Activated CD4-positive, alpha-beta T cell treated with anti-CD3 and anti-CD28 coated beads for 24 hours (primary cell): ENCODE measurements at places on chromosomes 16 and 17.

DNA sequence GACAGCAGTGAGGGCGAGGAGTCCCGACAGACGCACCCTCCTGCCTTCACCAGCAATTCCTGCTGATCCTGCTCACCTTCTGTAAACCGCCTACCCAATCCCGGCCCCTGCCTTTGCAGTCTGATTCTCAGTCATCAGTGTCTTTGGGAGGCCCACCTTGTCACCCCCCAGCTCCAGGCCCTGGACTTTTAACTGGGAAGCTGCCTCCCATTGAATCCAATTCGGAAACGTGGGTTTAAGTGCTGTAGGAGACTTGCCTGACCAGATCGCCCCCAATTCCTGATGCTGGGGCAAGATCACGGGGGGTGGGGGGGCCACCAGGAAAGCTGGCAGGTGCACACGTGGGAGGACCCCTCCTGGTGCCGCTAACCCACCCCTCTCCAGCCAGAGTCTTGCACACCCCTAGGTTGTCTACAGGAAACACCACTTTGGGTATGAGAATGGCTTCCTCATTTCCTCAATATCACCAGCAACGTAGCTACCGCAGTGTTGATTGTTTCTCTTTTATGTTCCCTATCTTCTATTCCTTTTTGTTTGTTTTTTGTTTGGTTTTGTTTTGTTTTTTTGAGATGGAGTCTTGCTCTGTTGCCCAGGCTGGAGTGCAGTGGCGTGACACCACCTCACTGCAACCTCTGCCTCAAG, 46.6 kb upstream of the CMIP start:
- DNase-seq = no peak

DNA sequence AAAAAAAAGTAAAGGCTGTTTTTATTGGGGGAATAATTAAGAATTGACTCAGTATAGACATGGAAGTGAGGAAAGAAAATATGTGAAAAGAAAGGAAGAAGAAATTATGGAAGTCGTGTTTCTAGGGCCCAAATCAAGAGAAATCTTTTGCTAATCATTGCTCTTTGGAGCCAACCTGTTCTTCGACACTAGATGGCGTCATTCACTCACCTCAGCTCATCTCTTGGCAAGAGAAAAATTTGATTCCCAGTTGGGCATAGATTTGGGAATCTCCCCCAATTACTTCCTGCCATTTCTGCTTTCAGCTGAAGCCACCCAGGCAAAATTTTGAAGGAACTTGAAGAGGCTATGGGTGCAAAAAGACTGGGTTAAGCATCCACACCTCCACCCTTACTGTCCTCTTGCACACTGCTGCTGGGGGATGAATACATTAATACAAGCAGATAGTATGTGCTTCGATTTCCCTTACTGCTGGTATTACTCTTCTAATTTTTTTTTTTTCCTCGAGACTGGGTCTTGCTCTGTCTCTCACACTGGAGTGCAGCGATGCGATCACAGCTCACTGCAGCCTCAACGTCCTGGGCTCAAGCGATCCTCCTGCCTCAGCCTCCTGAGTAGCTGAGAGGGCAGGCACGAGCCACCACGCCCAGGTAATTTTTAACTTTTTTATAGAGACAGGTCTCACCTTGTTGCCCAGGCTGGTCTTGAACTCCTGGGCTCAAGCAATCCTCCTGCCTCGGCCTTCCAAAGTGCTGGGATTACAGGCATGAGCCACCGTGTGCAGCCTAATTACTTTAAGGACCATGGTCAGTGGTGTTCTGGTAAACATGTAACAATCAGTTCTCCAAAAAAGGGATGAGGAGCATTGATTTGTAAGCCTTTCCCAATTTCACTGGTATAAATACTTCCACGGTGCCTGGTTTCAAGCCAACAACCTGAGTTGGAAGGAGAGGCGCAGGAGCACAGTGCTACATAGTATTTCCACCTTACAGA, 13.5 kb downstream of the PSMD7 start:
- no peak for DNase-seq

DNA sequence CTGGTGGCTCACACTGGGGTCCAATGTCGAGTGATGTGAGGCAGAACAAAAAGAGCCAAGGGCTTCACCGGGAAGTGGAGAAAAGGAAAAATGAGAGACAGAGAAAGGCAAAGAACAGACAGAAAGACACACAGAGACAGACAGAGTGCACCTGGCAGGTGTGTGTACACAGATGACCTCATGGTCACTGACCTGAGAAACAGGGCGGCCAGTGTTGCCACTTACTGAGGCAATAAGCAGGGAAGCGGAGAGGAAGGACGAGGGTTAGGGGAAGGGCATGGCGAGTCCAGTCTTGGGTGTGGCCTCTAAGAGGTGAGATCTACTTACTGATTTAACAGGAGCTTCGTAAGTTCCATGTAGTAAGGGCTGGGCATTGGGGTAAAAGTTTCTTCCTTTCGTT, 7.5 kb downstream of the GINS2 start:
- no peak for DNase-seq

- DNase-seq = no peak
These were observed 129.1 kb downstream of the AIPL1 start for GRCh38 chr17:6305613-6306360.

DNA sequence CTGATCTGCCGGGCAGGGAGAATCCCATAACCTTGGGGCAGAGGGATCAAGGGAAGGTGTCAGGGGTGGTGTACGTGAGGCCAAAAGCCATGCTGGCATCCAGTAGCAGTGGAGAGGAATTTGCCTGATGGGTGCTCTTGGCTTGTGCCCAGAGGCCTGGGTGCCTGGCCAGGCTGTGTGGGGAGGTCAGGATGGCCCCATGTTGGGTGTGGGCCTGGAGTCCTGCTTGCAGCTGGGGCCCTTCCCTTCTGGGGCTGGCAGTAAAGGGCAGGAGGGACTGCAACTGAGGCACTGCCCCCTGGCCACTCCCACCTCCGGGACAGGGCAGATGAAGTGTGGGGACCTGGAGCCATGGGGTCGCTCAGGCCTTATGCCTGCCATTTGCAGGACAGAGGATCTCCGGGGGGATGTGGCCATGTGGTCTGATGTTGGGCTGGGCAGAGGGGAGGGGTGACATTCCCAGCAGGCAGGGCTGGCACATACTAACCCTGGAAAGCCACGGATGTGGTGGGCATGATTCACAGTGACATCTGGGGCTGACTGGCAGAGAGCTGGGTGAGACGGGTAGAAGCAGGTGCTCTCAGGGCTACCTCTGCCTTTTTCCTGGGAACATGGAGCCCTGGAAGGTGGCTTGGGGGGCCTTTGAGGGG, 3.5 kb downstream of the FMNL1 start:
- no peak for DNase-seq

GRCh38 chr17:55441544-55441943, 19.9 kb upstream of the MMD start:
- DNase-seq = no peak

DNA sequence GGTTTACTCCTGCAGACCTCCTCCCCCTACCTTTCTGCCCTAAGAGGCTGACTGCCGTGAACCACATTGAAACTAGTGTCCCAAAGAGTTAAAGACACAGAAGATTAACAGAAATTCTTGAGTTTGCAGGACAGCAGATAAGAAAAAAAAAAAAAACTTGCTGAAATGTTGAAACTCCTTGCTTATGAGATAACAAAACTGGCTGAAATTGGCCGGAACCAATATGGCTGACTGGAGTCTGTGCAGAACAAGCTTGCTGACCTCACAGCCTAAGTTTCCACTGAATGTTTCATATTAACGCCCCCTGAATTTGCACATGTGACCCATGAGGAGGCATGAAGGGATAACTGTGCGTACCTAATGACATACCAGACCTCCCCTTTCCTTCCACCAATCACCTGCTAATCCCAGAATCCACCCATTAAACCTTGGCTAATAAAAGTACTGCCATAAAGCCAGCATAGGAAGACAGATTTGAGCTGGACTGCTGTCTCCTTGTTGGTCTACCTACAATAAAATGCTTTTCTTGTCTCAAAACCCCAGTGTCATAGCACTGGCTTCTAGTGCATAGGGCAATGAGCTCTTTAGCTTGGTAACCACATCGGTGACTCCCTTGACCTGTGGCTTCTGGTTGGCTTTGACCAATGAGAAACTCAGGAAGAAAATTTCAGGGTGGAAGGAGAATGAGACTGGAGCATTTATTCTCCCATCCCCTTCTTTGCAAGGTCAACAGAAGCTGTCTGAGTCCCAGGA, 80.1 kb downstream of the PMP22 start:
- no peak for DNase-seq

DNA sequence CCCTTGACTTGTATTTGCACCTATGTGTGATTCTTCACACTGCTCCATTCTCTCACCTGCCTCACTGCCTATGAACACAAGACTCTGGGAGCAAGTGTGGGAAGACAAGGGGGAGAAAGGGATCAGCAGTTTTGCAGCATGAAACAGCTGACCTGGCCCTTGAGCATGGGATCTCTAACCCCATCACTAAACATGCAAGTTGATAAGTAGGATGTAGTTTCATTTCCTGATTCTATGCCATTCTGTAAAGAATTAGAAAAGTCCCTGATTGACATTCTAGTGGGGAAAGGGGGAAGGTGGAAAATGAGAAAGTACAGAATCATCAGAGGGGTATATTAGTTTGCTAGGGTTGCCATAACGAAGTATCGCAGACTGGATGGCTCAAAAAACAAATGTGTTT, 25.3 kb upstream of the MYOCD start:
- no peak for DNase-seq

DNA sequence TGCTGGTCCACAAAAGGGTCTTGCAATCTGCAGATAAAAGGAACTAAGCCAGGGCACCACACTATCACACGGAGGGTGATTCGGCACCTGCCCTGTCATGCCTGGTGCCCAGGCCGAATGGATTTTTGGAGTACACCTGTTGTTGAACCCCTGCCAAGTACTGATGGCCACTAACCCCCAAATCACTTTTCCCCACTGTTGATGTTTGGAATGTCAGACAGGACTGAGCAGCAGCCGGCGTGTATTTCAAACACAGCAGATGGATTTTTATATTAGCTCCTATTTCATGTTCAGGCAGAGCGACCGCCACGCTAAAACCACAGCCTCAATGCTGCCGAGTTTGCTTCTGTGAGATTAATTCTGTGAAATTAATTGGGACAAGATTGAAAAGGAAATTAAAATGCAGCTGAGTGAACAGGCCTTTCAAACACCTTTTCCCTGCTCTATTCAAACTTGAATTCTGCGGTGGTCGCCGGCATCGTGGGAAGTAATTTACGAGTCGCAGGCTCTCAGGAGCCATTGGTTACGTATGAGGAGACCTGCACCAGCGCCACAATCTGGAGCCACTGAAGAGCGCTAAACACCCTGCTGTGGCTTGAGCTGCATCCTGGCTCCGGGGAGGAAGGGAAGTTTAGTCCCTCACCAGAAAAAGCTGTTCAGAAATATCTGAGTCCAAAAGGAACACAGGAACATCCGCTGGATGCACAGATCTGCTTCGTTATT, 48.5 kb downstream of the SNX11 start:
- DNase-seq = no peak

GRCh38 chr16:83711069-83711468, 96.7 kb upstream of the HSBP1 start:
- DNase-seq = no peak

GRCh38 chr16:17474572-17474971, 3.8 kb upstream of the XYLT1 start:
- DNase-seq = no peak

DNA sequence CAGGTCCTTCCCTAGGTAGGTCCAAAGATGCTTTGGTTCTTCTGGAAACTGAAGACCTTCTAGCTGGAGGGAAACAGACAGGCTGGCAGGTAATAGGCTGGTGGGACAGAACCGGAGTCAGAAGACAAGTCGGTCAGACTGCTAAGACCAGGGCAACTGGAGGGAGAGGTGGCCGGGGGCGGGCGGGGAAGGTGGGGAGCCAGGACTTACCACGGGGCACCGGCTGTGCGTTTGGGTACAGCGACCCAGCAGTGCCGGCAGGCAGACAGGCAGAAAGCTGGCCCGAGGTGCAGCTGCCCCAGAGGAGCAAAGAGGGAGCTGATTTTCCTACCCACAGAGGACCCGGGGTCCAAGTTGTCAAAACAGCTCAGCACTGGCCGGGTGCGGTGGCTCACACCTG, 575 bp downstream of the SLC52A1 start:
- no peak for DNase-seq

GRCh38 chr17:7072406-7072805, 7.6 kb downstream of the CLEC10A start:
- DNase-seq = no peak
